Left colon (tissue), 2 donors: ENCODE measurements at places on chromosomes 6 and 20. TPM values are rescaled to one million over a fixed set of nuclear protein-coding genes. Genes with fewer than 3 reads are reported as not detected.

DNA sequence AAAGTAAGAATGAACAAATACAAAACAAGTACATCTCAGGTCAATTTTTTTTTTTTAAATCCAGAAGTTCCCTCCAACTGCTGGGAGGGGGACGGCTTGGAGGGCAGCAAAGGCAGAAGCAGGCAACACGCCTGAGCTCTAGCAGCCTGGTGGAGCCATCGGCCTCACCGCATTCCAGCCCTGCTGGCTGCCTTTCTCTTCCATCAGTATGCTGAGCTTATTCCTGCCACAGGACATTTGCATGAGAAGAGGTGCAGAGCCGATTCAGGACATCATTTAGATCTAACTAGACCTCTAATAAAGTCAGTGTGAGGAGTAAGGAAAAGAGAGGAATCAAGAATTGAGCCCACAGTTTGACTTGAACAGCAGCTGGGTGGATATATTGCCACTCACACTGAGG lies 318.8 kb downstream of the ZFAND3 start:
- no peak for DNase-seq

DNA sequence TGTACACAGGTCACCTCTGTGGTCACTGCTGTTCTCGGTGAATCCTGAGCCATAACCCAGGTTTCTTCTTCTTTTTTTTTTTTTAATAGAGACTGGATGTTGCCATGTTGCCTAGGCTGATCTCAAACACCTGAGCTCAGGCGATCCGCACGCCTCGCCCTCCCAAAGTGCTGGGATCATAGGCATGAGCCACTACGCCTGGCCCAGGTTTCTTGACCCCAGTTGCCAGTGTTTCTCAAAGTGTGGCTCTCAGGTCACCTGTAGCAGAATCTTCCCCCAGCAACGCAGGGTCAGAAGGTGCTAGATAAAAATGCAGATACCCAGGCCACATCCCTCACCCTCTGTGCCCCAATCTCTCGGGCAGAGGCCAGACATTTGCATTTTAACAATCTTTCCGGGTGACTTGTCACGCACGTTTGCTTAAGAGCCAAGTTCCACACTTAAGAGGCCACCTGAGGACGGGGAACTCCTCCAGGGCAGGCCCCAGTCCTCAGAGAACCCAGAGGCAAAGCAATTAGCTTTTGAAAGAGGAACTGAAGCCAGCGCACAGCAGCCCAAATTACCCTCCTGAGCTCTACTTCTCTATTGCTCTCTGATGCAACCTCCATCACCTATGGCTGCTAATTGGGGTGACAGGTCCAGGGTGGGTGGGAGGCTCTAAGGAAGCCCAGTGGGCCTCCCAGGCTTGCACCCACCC lies 81.8 kb downstream of the NFATC2 start:
- no peak for DNase-seq

Gene LRP11
- 21.9 TPM for total RNA-seq

DNA sequence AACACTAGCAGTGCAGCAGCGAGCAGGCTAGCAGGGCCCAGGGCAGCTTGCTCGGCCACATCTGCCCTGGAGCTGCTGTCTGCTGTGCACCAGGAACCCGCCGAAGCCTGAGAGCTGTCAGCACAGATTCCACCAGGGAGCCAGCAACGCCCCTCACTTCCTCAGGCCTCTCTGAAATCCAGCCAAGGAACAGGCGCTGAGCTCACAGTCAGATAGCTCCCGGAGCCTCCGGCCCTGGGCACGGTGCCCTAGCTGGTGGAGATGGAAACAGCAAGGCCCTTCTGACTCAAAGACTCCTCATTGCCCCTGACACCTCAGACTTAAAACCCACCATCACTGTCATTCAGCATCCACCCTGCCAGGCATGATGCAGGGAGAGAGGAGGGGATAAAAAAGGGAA lies 839.4 kb downstream of the MAFB start:
- peak; percentile 50 for DNase-seq

DNA sequence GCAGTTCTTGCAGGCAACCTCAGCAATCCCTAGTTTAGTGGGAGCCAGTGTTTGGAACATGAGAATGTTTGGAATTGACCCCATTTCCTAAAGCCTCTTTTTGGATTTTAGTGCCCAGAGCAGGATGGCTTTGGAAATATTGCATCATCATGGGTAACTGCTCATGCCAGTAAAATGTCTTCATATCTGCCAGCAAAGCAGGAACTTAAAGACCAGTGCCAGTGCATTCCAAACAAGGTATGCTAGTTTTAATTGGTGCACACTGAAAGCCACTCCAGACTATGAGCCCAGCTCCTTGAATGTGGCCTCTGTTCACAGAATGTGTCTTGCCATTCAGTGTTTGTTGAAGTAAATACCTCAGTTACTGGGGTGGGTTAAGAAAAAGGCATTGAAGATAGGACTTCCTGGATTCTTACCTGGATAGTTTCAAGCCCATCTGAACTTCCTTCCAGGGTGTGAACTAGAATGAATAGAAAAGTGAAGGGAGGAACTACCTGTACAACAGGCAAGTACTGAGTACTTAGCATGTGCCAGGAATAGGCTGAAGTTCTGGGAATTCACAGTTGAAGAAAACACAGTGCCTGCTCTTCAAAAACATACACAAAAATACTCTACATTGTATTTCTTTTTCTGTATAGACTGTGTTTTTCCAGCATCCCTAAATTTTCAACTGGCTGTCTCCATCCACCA lies 70.5 kb downstream of the COL19A1 start:
- no peak for DNase-seq

DNA sequence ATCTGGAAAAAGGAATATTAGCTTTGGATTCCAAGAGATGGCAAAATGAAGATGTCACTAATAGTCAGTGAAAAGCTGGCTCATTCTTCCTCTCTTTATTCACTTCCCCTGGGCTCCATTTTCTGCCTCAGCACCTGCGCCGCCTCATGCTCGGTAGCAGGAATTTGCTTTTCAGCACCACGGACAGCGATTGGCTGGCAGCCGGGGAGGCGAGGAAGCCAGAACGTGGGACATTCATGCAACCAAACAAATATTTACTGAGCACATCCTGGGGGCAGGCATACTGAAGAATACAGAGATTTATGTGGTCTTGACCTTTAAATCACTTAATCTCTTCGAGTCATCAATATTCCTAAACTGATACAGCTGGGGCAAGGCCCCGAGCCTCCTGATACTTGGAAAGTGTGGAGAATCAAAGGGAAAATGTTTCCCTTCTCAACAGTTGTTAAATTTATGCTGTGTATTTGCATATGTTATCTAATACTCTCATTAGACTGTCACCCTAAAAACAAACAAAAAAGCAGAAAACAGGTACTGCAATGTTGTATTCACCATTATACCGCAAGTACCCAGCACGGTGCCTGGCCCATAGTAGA lies 12.1 kb upstream of the PDYN start:
- peak; percentile 46 for DNase-seq

DNA sequence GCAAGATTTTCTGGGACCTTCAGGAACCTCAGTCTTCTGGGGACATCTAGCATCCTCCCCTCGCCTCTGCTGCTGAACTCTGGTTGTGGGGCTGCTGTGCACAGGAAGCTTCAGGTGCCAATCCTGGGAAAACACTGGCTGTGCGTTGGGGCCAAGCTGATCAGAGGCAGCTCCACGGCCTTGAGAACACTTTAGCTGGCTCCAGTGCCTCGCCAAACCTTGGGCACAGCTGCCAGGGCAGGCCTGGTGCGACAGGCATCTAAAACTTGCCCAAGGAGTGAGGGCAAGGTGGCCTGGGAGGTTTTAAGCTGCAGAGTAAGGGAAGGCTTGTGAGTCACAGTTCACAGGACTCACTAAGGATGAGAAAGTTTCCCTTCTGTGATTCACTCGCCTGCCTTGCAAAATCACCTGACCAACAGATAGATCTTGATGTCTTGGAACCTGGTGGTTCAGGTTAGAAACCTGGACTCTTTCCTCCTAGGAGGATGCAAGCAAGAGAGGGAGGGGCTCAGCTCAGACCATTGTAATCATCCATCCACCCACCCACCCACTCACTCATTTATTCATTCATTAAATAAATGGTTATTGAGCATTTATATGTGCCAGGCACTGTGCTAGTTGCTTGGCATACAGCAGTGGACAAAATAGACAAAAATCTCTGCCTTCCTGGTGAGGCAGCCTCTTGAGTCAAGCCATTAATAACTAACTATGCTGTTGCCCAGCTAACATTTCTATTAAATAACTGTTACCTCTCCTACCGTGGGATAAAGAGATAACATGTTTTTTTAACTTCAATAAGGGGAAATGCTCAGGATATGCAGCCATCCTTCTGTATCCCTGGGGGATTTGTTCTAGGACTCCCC lies 2.5 kb upstream of the SPATS1 start:
- DNase-seq, result no peak
